ENCODE measurements at places on chromosomes 1 and 21. TPM values are rescaled to one million over a fixed set of nuclear protein-coding genes. Genes with fewer than 3 reads are reported as not detected.

DNA sequence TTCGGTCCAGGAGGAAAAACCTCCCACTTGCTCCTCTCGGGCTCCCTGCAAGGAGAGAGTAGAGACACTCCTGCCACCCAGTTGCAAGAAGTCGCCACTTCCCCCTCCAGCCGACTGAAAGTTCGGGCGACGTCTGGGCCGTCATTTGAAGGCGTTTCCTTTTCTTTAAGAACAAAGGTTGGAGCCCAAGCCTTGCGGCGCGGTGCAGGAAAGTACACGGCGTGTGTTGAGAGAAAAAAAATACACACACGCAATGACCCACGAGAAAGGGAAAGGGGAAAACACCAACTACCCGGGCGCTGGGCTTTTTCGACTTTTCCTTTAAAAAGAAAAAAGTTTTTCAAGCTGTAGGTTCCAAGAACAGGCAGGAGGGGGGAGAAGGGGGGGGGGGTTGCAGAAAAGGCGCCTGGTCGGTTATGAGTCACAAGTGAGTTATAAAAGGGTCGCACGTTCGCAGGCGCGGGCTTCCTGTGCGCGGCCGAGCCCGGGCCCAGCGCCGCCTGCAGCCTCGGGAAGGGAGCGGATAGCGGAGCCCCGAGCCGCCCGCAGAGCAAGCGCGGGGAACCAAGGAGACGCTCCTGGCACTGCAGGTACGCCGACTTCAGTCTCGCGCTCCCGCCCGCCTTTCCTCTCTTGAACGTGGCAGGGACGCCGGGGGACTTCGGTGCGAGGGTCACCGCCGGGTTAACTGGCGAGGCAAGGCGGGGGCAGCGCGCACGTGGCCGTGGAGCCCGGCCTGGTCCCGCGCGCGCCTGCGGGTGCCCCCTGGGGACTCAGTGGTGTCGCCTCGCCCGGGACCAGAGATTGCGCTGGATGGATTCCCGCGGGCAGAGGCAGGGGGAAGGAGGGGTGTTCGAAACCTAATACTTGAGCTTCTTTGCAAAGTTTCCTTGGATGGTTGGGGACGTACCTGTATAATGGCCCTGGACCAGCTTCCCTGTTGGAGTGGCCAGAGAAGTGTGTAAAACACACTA, 45.3 kb downstream of the MRPL39 start:
- DNase-seq, result no peak

- no peak for DNase-seq
These were observed 2.4 kb upstream of the MMP23B start for GRCh38 chr1:1629430-1630190.

DNA sequence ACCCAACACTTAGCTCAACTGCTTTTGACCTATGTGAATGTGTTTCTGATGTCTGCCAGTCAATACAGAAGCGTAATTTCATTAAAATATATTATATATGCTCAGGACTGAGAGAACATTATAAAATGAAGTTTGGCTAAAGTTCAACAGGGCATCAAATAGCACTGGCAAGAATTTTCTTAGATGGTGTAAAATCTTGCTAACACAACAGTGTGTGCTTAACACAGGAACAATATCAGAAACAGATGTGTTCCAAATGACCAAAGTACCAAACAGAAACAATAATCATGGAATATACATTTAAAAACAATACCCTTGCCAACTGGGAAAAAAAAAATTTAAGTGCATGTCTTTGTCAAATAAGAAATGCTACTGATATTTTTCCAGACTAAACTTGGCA, 10.4 kb upstream of the LHX8 start:
- no peak for DNase-seq

DNA sequence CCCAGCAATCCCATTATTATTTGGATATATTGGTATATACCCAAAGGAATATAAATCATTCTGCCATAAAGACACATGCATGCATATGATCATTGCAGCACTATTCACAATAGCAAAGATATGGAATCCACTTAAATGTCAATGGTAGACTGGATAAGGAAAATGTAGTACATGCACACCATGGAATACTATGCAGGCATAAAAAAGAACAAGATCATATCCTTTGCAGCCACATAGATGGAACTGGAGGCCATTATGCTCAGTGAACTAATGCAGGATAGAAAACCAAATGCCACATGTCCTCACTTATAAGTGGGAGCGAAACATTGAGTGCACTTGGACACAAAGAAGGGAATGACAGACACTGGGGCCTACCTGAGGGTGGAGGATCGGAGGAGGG, 24.6 kb downstream of the KAZN start:
- no peak for DNase-seq

DNA sequence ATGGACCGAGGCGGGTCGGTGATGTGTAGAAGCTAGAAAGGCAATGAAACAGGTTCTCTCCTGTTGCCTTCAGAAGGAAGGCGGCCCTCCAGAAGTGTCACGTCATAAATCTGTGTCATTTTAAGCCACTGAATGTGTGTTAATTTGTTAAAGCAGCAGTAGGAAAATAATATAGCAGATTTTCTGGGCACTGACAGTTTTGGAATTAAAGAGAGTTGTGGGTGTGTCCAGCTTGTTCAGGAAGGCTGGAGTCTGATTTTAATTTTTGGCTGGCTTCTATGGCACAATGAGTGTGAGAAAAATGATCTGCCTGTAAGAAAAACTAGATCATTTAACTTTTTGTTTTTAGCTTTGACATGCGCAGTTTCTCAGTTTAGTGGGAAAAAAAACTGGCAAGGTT, 177.3 kb downstream of the EDEM3 start:
- DNase-seq, result no peak

DNA sequence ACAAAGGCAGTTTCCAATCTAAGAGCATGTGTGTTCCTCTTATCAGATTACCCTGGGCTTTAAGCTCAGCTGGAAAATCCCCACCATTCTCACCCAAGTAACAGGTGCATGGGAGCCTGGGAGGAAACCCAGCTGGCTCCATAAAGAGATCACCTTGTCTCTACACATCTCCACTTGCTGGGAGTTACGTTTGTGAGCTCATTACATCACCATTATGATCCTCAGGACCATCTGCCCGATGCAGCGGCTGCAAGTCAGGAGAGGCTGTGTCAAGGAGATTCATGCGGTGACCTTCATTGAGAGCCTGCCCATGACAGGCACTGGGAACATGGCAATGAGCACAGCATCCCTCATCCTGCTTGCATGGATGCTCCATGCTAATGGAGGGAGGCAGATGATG, 618.0 kb downstream of the NPHP4 start:
- DNase-seq, result no peak

GRCh38 chr21:41367301-41367944, 5.6 kb downstream of the MX2 start:
- no peak for DNase-seq

DNA sequence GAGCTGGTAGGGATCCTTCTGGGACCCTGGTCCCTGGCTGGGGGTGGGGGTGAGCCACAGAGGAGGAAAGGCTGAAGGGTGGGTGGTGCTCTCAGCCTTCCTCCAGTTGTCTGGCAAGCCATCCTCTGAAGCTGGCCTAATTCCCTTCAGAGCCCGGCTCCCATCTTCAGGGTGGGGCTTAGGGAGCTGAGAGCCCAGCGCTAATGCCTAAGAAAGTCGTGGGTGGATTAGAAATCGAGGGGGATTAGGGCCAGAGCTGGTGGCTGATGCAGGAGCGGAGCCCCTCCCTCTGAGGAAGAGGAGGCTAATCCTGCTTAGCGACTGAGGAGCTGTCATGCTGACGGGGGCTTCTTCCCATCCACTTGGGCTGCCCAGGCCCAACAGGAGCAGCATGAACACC, 30.8 kb upstream of the DMBX1 start:
- DNase-seq, result no peak

DNA sequence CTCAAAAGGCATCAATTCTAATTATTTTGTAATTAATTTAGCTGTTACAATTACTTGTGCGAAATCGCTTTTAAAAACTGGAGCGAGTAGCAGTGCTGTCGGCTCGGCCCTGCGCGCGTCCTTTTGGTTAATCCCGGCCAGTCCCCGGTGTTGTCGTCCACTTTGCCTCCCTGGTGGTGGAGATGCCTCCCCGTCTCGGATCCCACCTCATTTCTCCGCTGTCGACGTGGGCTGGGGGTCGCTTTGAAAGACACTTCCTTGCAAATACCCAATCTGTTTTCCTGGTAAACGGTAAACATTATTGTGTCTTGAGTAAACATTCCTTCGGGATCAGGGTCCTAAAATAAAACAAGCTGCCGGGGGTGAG, 3.7 kb downstream of the FOXD3 start:
- no peak for DNase-seq

GRCh38 chr1:112358798-112359408, 37.1 kb upstream of the CTTNBP2NL start:
- DNase-seq, result peak; percentile 46

DNA sequence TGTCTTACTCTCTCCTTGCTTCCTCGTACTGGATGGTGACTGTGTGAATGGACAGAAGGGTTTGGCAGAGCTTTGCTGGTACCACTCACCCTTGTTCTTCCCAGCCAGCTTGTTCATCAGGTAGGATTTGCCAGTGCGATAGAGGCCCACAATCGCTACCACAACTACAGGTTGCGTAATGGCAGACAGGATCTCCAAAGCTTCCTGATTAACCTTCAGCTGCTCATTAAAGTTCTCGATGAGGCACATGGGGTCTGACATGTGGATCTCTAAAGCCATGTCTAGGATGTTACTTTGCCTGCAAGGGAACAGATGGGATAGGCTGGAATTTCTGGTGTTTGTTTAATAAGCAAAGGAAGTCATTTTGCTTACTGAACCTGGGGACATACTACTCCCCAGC, 3.4 kb downstream of the GBP5 start:
- DNase-seq, result no peak

DNA sequence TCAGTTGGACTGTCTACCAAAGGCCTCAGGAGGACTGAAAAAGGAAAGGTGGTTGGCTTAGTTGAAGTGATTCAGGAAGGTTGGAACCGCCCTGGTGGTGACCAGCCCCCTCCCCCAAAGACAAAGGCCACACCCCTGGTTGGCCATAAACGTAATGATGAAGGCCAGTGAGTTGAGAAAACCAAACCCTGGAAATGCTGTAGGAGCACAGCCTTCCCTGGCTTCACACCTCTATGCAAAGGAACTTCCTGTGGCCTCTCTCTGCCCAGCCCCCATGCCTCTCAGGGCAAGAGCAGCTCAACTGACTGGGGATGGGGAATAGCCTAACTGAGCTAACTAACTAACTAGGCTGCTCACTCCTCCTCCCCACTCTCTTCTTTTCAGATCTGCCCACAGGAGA, 90.4 kb downstream of the NPHP4 start:
- DNase-seq, result no peak

DNA sequence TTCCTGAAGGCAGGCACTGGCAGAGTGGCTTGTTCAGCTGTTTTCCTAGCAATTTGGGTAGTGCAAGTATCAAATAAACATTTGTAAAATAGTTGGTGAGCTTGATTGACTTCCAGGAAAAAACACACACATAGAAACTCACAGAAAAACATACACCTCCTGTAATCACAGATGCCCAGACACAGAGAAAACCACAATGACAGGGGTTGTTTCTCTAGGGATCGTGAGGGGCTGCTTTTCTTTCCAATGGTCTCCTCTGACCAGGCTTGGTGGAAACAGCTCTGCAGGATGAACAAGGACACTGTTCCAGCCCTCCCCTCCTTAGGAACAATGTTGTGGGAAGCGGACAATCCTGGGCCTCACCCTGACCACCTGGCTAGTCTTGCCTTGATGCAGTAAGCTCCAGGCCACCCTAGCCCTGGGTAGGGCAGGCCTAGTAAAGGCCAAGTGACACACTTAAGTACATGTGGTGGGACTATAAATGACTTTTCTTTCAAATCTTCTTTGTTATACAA, 142.5 kb upstream of the HMGB4 start:
- DNase-seq, result no peak

GRCh38 chr21:45516071-45516670, 26.1 kb downstream of the SLC19A1 start:
- DNase-seq, result no peak

- peak; percentile 52 for DNase-seq
These were observed 738 bp upstream of the CDC42BPA start for GRCh38 chr1:227318853-227319607.

- peak; percentile 3 for DNase-seq
These were observed 2.1 kb downstream of the CDC7 start for GRCh38 chr1:91502672-91503184.

GRCh38 chr1:114040273-114041015, 61.2 kb downstream of the OLFML3 start:
- no peak for DNase-seq

- DNase-seq, result no peak
These were observed 502.8 kb downstream of the AJAP1 start for GRCh38 chr1:5157175-5157574.

The ADORA1 gene
- 24.0 TPM for total RNA-seq

The HPCA gene
- total RNA-seq, result 44.0 TPM

The CACNA1S gene
- total RNA-seq, result under 0.01 TPM

The MXRA8 gene
- 11.5 TPM for total RNA-seq

The NHLH2 gene
- total RNA-seq, result 1.7 TPM

The CHODL gene
- 1.4 TPM for total RNA-seq

Measured in occipital lobe (tissue), 3 donors.